Activated T-helper 1 cell treated with anti-CD3 and anti-CD28 coated beads, Interleukin-12 subunit alpha, Interleukin-12 subunit beta, Interleukin-2, Interleukin-4 antibody, amounts not matched to agents 30 ng/mL and 10 ng/mL and 1 ng/mL, durations not matched to agents 14 hours and 24 hours and 36 hours (primary cell): ENCODE measurements at places on chromosomes 7 and 10.
A peak's percentile ranks its signal among the peaks of the same experiment; 100 is the strongest.

GRCh38 chr10:115022733-115023132, 70.4 kb upstream of the ATRNL1 start:
- DNase-seq = no peak

DNA sequence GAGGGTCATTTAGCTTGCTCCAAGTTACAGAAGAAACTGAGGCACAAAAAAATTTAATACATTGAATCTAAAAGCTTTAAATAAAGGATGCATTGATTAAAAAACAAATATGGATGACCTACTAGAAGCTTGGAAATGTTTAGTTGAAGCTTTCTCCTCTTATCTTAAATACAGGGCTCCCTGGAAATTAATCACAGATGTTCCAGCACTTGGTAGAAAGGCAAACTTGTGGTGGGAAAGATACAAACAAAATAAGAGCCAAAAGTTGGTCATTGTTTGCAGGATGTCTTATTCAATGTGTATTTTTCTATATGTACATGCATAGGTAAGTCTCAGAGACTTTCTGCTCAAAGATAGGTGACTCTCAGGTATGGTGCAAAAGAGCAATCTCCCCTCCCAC, 40.7 kb upstream of the LYZL1 start:
- no peak for DNase-seq

GRCh38 chr10:497289-497688, 192.2 kb downstream of the DIP2C start:
- DNase-seq = no peak

DNA sequence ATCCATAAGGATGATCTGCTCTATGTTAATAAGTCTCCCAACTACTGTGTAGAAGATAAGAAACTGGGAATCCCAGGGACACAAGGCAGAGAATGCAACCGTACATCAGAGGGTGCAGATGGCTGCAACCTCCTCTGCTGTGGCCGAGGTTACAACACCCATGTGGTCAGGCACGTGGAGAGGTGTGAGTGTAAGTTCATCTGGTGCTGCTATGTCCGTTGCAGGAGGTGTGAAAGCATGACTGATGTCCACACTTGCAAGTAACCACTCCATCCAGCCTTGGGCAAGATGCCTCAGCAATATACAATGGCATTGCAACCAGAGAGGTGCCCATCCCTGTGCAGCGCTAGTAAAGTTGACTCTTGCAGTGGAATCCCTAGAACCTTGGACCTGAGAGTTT, 10.3 kb downstream of the WNT16 start:
- DNase-seq = no peak

GRCh38 chr7:113424185-113424817, 305.9 kb upstream of the SMIM30 start:
- DNase-seq = no peak

- no peak for DNase-seq
Observed at GRCh38 chr10:73907841-73908517, 3.0 kb upstream of the PLAU start.

DNA sequence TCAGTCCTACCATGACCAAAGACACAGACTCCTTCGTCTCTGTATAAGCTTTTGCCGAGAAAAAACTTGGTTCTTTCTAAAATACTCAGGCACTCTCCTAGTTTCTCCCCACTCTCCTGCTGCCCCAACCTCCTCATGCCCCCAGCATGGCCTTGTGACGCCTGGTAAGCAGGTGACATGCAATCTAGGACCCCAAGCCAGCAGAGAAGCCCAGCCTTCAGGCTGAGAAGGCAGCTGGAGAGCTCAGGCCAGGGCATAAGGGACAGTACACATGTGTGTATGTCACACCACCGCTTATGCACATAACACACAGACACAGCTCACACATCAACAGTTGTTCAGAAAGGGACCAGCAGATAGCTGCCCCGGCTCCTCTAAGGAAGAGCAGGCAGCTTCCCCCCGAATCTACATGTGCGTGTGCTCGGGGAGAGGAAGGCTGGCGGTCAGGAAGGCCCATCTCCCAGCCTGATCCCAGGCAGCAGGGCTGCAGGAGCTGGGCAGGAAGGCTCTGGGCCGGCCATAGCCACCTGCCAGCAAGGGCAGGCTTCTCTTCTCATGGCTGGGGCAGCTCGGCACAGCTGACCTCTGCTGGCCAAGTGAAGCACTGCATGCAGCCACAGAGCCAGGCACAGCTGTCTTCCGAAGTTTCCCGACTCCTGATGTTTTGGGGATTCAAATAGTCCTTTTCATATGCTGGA, 8.5 kb downstream of the DDX56 start:
- peak; percentile 45 for DNase-seq

DNA sequence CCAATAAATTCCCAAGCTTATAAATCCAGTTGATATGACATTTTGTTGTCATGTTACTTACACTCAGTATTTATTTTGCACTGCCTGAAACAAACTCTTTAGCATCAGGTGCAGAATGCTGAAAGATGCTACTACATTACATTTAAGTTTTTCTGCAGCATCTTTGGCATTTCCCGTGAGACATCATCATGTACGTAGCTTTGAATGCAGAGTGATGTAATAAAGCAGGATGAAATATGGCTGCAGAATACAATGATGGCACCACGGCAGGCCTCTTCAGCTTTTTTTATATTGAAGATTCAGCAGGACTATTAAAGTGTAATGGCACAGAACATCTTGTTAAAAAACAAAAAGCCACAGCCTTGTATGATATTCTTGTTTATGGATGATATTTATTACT, 531.8 kb downstream of the NXPH1 start:
- DNase-seq = no peak

GRCh38 chr10:20877986-20878983, 18.8 kb downstream of the NEBL start:
- no peak for DNase-seq

- DNase-seq = no peak
Observed at GRCh38 chr7:114519240-114519639, 104.6 kb downstream of the FOXP2 start.

DNA sequence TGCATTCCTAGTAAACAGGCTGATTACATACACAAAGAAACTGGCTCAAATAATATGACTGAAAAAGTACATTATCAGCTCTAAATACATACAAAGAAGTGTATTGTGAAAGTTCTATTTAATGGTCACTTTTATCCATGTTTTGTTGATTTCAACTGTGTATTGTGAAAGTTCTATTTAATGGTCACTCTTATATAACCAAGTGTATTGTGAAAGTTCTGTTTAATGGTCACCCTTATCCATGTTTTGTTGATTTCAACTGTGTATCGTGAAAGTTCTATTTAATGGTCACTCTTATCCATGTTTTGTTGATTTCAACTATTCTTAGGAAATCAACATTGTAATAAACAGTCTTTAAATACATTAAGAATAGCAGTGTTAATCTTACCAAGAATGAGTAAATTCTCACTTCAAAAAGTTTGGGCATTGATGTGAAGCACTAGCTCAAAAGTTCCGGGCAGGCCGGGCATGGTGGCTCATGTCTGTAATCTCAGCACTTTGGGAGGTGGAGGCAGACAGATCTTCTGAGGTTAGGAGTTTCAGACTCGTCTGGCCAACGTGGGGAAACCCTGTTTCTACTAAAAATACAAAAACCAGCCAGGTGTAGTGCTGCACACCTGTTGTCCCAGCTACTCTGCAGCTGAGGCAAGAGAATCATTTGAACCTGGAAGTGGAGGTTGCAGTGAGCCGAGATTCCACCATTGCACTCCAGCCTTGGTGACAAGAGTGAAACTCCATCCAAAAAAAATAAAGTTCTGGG, 34.8 kb upstream of the FEZF1 start:
- DNase-seq = no peak

- no peak for DNase-seq
Observed at GRCh38 chr10:100879741-100880360, 32.9 kb upstream of the SLF2 start.

GRCh38 chr7:92698237-92698841, 108.1 kb upstream of the FAM133B start:
- DNase-seq = no peak

GRCh38 chr10:3785851-3786271, 852 bp upstream of the KLF6 start:
- no peak for DNase-seq

DNA sequence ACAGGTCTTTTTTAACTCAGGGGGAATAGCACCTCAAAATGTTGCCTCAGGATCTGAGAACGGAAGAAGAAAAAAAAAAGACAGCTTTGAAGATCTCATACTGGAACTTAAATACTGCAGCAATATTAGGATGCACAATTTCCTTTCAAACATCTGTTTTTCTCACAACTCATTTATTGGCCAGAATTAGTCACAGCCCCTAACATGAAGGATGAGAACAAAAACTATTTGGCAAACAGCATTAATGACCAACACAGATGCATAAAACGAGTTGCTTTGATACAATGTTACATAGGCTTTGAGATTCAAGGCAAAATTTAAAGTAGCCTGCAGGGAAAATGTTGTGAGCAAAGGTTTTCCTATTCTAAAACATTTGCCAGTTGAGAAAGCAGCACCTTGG, 36.5 kb downstream of the JMJD1C start:
- no peak for DNase-seq

- no peak for DNase-seq
Observed at GRCh38 chr10:35215107-35215506, 88.5 kb downstream of the CREM start.

GRCh38 chr7:47039089-47039648, 542.7 kb downstream of the TNS3 start:
- no peak for DNase-seq

DNA sequence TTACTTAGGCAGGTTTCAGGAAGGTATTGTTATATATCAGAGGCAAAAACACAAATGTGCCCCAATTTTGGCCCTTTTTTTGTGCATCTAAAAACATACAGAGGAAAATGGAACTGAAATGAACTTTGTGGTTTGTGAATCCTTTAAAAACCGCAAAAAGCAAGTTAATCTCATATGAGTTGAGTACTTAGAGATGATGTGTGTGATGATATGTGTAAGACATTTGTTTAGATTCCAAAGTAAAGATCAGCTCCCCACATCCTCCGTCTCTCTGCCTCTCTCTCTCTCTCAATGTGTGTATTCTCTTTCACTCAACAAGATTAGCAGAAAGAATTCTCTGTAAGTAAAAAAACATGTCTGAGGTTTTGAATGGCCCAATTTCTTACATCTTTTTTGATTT, 201.9 kb downstream of the MALRD1 start:
- DNase-seq = no peak

- no peak for DNase-seq
Observed at GRCh38 chr10:62381385-62382102, 7.4 kb downstream of the ZNF365 start.

GRCh38 chr10:90916392-90917237, 4.3 kb downstream of the ANKRD1 start:
- no peak for DNase-seq

DNA sequence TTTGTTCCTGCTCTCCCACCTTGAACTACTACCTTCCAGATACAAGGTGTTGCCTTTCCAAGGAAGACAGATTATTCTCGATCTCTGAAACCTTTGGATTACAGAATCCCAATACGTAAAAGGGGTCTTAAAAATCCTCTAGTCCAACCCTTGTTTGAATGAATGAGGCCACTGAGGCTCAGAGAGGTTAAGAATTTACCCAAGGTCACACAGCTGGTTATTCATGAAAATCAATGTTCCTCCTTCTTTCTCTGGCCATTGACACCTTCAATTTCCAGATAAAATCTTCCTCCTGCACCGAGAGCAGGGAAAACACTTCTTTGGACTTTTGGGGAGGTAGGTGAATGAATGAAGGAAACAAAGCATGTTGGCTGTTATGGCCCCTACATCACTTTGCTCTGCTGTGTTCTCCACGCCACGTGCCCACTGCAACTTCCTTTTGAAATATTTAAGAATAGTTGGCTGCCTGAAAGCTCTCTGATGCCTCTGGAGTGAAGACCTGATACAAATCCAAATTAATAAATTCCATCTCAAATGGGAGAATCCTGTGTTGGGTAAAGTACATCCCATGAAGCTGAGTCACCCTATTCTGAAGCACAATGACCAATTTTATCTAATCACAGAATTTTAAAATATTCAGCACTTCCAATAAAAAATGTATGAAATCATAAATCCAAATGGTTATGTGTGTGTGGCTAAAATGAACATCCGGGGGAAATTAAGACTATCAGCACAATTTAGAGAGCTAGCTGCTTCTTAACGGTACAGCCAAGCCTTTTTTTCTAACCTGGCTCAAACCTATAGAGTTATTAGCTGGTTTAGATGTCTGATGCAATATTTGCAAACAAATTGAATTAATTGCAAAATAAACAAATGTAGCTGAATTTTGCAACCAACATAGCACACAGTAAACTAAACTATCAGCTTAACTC, 7.3 kb downstream of the SVIL start:
- no peak for DNase-seq

DNA sequence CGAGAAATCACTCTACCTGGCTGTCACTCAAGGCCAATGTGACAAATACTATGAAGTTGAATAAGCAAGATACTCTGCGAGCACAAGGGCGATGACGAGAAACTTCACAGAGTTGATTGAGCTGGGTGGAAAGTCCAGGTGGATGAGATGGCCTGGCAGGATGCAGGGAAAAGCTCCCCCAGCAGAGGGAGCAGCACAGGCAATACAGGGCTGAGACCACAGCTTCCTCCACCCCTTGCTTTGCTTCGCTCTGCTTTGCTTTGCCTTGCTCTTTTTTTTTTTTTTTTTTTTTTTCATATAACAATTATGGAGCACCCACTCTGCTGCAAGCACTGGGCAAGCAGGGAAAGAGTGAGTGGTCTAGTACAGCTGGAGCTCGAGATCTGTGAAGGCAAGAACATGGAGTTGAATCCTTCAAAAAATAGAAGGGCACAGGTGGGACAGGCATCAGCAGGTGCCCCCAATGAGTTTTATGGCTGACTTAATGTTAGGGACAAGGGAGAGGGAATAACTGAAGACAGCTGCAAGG, 88.3 kb downstream of the CABCOCO1 start:
- DNase-seq = peak; percentile 53

GRCh38 chr10:129790715-129791446, 173.2 kb downstream of the EBF3 start:
- no peak for DNase-seq

DNA sequence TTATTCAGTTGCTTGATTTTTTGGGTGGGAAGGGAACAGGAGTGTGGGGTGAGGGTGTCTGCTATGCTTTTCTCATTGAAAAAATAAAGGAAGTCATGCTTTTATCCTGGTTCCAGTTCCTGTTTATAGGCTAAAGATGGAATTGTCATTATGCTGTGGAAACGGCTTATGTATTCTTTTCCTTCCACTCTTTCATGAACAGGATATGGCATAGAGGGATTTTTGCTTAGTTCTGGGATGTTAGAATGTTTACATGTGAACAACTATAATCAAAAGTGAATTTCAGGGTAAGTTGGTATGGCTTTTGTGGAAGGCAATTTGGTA, 35.9 kb upstream of the PTPN12 start:
- DNase-seq = no peak
